Kidney capillary endothelial cell (primary cell): ENCODE measurements at places on chromosomes 12 and 14.

DNA sequence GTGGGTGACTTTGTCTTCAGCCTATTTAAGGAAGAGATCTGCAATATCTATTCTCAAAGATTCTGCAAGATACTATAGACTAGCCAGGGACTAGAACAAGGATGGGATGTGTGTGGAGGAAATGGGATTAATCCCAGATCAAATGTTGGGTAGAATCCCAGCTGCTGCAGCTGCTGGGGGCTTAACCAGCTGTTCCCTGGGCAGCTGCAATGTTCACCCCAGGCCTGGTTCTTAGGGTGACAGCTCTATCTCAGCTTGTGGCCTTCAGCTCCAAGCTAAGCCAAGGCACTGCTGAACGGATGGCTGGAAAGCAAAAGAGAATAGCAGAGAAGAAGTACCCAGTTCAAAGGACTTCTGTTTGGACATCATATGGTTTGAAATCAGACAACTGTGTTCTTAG, 10.0 kb upstream of the RHEBL1 start:
- no peak for DNase-seq

GRCh38 chr12:32768518-32768917, 12.8 kb upstream of the YARS2 start:
- DNase-seq = no peak

- DNase-seq = no peak
These were observed 67.2 kb upstream of the HMGA2 start for GRCh38 chr12:65756956-65757511.

- DNase-seq = no peak
These were observed 113.3 kb upstream of the ATP2B1 start for GRCh38 chr12:89821896-89822295.

- peak; percentile 93 for DNase-seq
These were observed 2.9 kb downstream of the NEK9 start for GRCh38 chr14:75123991-75124390.

DNA sequence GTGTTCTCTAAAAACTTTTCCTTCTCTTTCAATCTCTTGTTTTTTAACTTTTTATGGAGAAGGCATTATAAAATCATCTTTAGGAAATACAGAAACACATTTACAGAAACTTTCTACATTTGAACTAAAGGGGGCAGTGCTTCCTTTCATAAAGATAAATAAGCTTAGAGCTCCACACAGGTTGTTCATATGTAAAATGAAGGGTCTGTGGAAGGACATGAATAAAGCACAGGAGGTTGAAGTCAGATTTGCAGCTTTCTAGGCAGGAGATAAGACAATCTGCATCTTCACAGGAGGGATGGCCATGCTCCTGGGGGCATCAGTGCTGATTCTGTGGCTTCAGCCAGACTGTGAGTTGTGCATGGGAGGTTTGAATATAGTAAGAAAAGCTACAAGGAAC, 426.0 kb downstream of the DAD1 start:
- peak; percentile 37 for DNase-seq

DNA sequence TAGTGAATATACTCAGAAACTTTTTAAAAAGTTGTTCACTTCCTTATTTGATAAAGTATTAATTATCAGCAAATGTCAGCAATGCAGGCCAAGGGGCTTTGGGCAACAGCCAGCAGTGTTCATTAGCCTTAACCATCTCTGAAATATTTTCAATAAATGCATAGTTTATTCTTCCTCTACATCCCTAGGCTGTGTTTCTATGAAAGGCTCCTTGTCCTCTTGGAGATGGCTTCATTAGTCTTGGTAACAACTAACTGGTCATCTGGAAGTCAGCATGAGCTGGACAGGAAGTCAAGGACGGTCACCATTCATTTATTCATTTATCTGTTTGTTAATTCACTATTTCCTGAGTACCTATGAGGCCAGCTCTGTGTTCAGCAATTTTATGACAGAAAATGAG, 124.0 kb upstream of the TMEM132D start:
- DNase-seq = no peak

GRCh38 chr14:71103662-71104484, 196.6 kb downstream of the PCNX1 start:
- peak; percentile 46 for DNase-seq

DNA sequence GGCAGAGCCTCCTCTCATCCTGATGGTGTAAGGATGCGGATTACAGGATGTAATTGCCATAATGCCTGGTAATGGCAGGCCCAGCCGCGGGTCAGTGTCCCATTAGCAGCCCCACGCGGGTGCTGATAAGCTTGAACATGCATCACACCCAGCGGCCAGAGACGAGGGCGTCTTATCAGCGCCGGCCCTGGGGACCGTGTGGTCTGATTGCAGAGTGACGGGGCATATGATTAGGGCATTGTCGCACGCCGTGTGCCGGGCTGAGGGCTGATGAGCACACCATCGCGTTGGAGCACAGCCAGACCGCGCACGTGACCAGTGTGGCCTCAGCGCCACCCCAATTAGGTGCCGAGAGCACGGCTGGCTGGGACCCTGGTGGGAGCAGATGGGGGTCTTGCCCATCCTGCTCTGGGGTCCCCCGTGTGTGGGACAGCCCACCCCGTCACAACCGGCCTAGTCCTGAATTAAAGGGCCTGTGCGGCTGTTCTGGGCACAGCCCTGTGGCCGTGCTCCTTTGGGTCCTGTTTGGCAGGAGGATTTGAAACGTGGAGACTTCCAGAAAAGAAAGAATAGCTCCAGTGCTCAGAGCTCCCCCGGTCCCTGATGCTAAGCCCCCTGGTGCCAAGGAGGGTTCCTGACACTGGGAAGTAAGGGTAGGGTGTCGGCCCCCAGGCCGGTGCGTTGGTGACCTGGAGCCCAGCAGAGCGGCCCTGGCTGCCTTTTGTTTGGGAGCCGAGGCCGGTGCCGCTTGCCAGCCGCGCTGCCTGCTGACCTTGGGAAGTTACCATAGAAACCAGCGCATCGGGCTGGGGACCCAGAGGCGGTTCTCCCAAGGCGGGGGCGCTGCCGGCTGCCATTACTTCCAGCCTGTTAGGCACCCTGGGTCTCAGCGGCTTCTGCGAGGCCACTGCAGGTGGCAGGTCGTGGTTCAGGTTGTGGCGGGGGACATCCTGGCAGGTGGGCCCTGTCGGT, 20.7 kb downstream of the KIF26A start:
- no peak for DNase-seq

DNA sequence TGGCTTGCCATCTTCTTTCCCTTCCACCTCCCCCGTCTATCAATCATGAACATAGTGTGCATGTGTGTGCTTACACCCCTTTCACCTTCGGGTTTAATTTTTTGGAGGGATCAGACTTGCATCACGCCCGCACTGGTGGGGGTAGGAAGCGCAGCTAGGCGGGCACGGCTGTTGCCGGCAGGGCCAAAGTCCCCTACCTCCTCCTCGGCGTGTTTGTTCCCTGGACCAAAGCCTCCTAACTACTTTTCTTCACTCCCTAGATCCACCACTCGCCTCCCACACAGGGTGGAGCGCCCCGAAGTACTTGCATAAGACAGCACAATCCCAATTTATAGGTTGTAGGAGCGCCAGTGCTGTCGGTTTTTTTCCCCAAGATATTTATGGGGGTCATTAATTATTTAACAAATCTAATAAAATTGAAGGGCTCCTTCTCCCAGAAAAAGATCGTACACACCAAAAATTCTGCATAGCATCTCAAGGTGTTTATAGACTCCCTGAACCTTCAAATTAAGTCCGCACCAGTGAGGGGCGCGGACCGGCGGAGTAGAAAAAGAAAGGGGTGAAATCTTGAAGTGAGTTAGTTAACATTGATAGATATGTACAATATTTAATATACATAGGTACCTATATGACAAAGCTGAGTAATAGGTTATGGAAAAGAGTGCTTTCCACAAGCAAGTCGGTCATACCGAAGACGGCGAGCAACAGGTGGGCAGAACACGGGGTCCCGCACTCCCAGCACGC, 717 bp downstream of the PKP2 start:
- DNase-seq = no peak

DNA sequence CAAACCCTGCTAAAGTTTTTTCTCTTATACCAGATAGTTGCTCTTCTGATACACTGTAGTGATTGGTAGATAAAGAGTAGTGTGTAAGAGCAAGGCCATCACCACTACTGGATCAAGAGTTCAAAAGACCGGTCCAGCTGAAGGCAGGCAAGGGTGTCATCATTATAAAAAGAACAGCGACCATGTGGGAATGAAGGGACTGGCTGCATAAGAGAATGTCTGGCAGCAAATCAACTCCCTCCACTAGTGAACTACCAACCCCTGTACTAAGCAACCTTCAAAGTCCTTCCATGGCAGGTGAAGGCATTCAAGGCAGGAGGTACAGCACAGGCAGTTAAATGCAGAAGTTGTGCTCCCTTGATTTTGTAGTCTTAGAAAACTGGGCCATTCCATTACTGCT, 53.5 kb downstream of the EGLN3 start:
- no peak for DNase-seq
